Activated CD4-positive, CD25-positive, alpha-beta regulatory T cell treated with anti-CD3 and anti-CD28 coated beads, Interleukin-2, amount 50 U/mL, for 24 hours (primary cell): ENCODE measurements at places on chromosomes 5 and 9.

DNA sequence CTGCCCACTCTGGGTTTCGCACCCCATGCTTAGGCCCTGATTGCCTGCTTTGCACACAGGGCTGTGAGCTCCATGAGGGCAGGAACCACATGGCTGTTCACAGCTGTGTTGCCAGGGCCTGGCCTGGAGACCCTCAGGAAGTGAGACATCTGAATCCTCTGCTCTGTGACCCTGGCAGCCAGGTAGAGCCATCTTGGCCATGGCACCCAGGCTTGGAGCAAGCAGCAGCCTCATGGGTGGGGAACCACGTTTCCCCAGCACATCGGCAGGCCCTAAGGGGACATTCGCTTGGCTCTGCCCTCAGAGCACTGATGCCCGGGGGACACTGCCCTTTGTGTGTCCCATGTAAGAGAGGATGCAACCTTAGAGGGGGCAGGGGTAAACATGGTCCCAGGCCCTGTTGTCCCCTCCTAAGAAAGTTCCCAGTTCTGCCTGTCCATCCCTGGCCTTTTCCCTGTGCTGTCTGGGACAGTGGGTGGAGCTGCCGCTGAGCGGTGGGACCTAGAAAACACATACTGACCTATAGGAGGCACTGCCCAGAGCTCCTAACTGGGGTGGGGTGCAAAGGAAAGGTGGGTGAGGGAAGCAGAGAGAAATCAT is 144.1 kb upstream of the IER5L start:
- no peak for ATAC-seq

DNA sequence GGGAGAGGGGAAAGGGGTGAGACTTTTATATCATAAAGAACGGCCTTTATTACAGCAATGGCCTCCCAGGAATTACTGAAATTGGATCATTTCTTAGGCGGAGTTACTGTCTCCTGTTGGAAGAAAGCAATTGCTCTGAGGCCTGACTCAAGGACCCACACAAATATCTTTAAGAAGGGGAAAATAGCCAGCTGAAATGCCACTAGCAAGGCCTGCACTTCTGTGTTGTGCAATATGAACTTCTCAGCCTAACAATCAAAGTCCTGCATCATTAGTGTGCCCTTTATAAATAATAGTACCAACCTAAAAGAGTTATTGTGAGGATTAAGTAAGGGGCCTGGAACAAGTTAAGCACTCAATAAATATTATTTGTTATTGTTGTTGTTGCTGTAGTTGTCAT is 30.1 kb upstream of the TRIM32 start:
- ATAC-seq = no peak

DNA sequence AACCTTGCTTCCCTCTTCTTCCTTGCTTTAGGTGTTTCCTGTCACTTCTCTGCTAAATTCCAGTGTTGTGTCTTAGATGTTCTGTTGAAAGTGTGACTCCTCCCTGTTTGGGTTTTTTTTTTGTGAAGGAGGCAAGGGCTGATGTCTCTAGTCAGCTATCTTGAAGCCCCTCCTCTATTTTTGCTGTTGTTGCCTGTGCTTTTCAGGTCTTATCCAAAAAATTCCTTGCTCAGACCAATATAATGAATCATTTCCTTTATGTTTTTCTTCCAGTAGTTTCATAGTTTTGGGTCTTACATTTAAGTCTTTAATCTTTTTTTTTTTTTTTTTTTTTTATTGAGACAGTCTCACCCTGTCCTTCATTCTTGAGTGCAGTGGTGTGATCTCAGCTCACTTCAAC is 22.3 kb downstream of the RIC1 start:
- ATAC-seq = no peak

- ATAC-seq = no peak
Measured at GRCh38 chr9:123377211-123377971, 21.4 kb downstream of the CRB2 start.

- no peak for ATAC-seq
Measured at GRCh38 chr9:71115448-71115975, 5.9 kb downstream of the TRPM3 start.

DNA sequence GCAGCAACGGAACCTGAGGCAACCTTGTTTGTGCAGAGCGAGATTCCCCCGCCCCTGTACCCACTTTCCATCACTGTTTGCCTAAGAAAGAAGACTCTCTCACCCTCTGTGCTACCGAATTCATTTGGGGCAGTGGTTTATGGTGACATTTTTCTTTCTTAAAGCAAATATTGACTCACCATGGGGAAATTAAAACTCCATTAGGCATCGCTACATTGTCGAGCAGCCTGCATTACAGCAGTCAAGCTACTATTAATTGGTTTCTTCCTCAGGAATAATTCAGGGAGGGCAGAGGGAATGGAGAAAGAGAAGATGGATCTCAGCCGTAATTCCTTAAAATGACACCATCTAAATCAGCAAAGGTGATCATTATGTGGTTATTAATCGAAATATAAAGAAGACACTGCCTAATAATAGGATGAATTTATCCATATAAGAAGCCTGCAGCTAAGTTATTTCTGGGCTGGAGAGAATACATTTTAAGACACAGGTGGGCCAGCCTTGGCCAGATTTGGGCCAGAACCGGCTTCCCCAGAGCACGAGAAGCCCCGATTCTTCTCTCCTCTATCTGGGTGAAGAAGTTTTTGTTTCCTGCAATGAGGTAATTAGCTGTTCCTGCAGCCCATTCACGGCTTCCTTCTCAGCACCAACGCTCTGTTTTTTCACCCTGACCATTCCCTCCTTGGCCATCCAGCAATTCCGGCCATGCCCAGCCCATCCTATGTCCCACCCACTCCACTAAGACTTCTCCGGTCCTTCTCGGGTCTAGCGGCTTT is 16.8 kb downstream of the CFAP77 start:
- ATAC-seq = no peak

GRCh38 chr5:138874771-138875551 is at the start of gene LRRTM2:
LRRTM2 (minus strand) TSS chr5:138875335; CDS start chr5:138874911, 424 bp downstream.
- no peak for ATAC-seq

- ATAC-seq = no peak
Measured at GRCh38 chr5:124728968-124729332, 17.5 kb downstream of the ZNF608 start.

GRCh38 chr5:130975299-130975698 is 189.8 kb downstream of the HINT1 start:
- no peak for ATAC-seq
